ENCODE measurements at places on chromosomes 12 and 14.

- DNase-seq = no peak
Measured at GRCh38 chr14:76687611-76688382, 73.5 kb upstream of the VASH1 start.

- DNase-seq = no peak
Measured at GRCh38 chr12:46304070-46304469, 35.2 kb upstream of the SLC38A1 start.

DNA sequence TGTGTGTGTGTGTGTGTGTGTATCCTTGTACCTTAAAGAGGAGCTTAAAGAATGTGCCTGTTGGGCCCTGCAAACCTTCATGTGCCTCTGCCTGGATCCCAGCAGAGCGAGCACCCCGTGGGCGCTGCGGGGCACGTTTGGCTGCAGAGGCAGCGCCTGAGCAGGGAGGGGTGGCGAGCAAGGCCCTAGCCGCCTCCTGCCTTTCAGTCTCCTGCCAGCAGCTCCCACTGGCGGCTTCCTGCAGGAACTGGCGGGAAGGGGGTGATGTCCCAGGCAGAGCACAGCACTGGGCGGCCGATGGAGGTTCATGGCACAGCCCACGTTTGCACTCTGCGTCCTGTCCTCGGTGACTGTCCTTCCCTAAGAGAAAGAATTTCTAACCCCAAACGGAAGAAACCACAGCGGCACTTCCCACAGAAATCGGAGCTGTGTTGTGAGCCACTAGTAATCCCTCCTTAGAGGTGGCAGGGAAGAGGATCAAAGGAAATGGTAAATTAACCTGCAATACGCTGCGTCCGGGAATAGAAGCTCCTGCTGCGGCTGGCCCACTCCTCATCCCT lies 19.8 kb downstream of the ZBTB42 start:
- DNase-seq = no peak

DNA sequence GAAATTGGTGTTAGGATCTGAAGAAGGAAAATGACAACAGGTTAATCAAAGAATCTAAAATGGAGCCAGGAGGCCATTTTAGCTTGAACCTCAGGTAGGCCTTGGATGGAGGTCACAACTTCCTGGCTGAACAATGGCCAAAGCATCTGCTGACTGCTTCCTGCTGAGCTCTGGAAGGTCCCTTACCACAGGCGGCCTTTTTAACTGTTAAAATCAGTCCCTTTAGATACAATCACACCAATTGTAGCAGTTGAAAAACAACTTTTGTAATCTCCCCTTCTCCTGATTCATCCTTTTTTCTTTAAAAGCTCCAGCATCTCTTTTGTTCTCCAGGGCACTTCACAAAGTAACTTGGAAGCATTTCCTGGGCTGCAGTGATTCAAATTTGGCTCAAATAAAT lies 388.8 kb downstream of the PDZRN4 start:
- DNase-seq = no peak

DNA sequence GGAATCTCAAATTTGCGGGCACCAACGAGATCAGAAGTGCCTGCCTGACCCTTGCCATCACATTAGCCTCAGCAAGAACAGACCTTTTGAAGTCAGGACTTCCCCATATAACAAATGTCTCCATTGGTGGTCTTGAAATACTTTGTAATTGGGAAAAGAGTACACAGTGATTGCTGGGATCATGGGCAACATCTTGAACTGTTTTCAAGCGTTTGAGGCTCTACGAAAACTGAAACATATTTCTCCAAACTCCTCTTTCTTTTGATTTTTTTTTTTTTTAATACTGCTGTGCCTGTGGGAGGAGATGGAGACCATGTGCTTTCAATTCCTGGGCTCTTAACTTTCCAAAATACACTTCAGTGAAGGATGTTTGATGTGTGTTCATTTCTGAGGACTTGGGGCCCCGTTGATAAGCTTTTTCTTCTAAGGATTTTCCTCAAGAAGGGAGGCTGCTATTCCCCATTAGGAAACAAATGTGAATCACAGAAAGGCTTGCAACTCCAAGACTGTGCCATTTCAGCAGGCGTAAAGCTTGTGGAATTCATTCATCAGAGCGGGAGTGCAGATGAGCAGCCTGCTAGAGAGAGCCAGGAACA lies 94.5 kb downstream of the TMEM132C start:
- no peak for DNase-seq

DNA sequence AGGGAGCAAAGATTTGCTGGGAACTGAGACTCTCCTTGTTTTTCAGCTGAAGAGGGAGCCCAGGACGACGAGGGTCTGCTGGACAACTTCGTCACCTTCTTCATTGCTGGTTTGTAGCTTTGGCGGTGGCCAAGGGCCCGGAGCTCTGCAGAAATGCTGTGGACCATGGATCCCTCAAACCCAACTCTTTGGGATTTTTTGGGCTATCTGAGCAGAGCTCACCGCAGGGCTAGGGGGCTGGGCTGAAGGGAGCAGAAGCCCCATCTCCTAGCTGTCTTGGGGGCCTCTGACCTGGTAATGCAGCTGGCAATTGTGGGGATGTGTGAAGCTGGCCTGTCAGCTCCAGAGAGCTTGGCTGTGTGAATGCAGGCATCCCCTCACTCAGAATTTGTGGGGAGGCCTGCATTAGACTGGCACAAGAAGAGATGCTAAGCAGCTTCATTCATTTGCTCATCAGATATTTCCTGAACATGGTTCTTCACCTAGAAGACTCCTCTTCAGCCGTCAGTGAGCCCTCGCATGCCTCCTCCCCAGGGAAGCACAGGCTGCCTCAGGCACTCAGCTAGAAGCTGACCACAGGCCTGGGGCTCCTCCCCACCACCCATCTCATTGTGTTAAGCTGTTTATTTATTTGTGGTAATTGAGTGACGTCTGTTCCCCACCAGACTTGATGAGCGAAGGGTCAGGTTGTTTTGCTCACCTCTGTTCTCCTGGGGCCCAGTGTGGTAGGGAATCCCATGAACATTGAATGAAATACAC lies 32.2 kb downstream of the CYP46A1 start:
- DNase-seq = no peak

DNA sequence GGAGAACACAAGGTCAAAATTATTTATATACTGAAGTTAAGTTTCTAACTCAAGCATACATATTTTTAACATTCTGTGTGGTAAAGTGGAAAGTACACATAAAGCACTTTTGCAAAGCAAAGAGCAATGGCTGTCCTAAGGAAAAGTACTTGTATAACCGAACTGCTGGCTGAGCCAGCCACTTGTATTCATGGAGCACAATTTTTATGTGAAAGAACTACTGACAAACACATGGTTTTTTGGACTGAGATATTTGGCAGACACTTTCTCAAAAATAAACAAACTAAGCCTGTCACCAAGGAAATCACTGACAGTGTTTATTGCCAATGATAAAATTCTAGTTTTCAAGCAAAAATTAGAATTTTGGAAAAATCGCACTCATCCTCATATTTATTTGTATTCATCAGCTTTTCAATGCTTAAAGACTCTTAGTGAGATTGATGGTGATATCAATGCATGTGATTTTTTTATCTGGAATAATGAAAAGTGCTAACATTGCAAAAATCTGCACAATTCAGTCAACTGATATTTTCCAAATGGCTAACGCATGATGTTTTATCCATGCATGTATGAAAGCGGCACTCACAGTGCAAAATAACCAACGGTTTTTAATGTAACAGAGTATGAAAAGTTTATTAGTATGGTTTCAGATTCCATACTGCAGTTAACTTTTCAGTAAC lies 125.3 kb downstream of the IPO8 start:
- DNase-seq = no peak

- no peak for DNase-seq
Measured at GRCh38 chr12:28899951-28900350, 249.1 kb upstream of the FAR2 start.

GRCh38 chr12:88756917-88757316 lies 176.6 kb upstream of the KITLG start:
- no peak for DNase-seq

DNA sequence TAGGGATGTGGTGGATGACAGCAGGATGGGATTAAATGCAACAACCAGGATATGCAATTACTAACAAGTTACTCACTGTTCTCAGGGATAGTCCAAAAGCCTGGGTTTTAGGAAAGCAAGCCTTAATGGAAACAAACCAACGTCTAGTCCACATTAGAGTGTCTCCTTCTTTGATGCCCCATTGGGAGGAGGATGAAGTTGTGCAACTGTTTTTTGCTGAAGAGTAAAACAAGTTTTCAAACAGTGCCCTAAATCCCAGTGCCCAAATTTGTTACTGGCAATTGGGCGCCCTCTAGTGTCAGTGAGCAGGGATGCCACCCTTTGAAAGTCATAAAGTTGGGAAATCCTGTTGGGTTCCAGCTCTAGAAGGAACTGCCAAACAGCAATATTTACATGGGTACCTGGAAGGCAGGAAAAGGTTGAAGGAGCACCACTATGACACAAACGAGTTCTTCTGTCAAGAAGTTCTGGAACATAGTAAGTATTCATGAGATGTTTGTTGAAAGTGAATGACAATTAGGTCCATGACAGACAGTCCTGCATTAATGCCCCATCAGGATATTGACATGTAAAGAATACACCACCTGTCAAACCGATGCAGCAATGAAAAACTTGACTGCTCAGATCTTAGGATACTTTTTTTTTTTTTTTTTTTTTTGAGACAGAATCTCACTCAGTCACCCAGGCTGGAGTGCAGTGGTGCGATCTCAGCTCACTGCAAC lies 11.1 kb upstream of the DPF3 start:
- DNase-seq = peak; percentile 63

DNA sequence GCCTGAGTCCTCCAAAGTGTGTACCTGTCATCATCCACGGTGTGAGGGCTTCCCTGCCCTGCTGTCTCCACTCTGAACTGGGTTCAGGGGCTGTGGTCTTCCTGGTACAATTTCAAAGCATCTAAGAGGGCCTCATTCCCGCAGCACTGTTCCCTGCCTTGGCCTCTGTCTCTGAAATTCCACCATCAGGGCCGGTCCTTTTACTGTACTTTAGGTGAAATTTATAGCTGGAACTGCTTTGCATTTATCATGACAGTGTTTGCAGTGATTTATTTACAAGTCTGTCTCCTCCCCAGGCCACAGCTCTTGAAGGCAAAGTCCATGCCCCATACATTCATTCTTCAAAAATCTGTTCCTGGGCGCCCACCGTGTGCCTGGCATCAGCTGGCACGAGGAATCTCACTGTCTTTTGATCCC lies 36.9 kb upstream of the NCOR2 start:
- DNase-seq = no peak

GRCh38 chr14:22227084-22227483 lies 361.9 kb downstream of the DAD1 start:
- no peak for DNase-seq

DNA sequence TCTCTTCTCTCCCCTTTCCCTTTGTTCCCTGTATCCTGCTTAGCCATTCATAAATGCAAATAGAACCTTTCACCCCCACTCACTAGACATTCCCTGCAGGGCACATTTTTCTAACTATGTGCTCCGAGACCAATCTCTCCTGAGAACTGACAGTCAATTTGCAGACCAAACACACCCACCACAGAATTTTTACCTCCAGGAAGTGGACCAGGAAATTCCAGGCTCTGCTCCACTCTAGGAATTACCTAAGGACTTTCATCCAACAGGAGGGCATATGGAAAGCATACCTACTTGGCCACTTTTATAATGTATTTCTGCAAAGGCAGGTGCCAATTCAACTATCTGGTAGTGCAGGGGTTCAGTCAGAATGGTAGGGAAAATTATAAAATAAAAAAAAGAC lies 8.9 kb upstream of the TAS2R46 start:
- no peak for DNase-seq

DNA sequence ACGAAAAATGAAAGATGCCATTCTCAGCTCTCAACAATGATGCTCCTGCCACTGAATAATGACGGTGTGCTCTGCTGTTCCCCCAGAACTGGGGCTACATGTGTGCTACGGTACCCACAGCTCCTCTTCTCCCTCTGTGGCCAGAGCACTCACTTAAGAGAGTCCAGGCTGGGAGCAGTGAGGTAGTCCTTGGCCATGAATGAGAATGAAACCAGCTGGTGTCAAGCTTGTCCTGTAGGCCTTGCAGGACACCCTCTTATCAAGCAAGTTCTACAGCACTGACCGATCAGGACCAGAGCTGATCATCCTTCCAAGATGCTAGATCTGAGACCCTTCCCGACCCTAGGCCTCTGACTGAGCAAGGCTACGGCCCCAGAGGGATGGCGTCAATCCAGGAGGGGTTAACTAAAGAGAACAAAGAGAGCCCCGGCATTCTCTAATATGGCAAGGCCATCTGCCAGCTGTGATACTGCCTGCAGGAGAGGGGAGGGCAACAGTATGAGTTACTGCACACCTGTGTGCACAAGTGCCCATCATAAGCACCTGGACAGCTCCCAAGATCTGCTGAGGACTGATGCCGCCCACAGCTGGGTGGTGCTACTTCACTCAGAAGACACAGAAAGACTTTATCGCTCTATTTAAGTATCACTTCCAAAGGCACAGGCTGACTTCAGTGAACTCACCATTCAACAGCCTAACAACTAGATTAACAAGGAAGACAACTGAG lies 30.5 kb downstream of the APPL2 start:
- DNase-seq = no peak

GRCh38 chr14:72615451-72616121 lies 278.3 kb downstream of the DPF3 start:
- no peak for DNase-seq

GRCh38 chr12:121137512-121137911 lies 4.8 kb downstream of the P2RX7 start:
- no peak for DNase-seq

- no peak for DNase-seq
Measured at GRCh38 chr12:5295151-5295550, 136.8 kb upstream of the NTF3 start.

DNA sequence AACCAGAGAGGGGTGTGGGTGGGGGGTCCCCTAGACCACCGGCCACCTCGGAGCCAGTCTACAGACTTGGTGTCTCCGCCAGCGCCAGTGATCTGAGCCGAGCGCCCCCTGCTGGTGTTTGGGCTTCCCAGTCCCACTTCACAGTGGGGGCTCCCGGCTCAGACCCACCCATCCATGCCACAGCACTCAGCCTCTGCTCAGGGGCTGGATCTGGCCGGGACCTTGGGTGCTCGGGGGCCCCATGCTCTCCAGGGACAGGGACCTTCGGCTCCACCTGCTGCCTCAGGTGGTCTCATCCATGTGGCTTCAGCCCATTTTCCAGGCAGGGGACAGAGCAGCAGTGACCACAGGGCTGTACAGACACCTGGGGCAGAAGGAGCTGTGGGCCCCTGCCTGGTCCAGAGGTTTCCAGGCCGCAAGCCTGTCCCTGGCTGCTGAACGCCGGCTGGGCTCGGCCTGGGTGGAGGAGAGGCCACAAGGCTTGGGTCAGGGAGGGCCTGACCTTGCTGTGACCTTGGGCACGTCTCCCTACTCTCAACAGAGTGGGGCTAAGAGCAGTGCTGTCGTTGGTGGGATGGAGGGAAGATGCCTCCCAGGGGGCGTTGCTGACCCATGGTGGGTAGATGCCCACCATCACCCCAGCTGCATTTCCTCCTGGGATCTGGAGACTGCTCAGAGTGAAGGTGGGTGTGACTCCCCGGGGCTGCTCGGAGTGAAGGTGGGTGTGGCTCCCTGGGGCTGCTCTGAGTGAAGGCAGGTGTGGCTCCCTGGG lies 86.3 kb downstream of the KIF26A start:
- peak; percentile 18 for DNase-seq

GRCh38 chr12:47886510-47887240 lies 18.1 kb downstream of the VDR start:
- DNase-seq = no peak

GRCh38 chr12:122981587-122982476 lies 1.4 kb downstream of the ARL6IP4 start:
- DNase-seq = no peak

- no peak for DNase-seq
Measured at GRCh38 chr14:102696856-102697495, 80.3 kb upstream of the TRAF3 start.

All from activated naive CD4-positive, alpha-beta T cell treated with Interleukin-2 at 50 U/mL for 16 hours (primary cell).